Right hindlimb (tissue), 1 donor: ENCODE measurements at places on chromosomes 4 and X.
A peak's percentile ranks its signal among the peaks of the same experiment; 100 is the strongest.

GRCh38 chr4:67954890-67955289 lies 8.4 kb downstream of the TMPRSS11A start:
- DNase-seq: no peak

DNA sequence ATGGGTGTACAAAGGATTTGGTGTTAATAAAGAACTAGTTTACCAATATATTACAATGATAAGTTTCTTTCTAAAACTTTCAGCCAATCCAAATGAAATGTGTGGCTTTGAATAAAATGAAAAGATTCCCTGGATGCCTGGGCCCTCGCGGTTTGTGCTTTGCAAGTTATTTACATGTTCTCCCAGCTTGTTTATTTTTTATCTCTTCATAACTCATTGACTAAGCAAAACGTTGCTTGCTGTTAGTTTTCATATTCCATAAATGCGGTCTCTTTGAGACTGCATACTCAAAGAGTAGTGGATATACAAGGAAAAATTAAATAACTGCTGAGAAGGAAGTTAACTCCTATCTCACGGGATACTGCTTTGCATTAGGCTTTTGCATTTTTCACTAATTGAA lies 26.0 kb downstream of the FHDC1 start:
- no peak for DNase-seq

- DNase-seq: no peak
Observed at GRCh38 chrX:26925088-26925487, 538.1 kb downstream of the PPP4R3C start.

DNA sequence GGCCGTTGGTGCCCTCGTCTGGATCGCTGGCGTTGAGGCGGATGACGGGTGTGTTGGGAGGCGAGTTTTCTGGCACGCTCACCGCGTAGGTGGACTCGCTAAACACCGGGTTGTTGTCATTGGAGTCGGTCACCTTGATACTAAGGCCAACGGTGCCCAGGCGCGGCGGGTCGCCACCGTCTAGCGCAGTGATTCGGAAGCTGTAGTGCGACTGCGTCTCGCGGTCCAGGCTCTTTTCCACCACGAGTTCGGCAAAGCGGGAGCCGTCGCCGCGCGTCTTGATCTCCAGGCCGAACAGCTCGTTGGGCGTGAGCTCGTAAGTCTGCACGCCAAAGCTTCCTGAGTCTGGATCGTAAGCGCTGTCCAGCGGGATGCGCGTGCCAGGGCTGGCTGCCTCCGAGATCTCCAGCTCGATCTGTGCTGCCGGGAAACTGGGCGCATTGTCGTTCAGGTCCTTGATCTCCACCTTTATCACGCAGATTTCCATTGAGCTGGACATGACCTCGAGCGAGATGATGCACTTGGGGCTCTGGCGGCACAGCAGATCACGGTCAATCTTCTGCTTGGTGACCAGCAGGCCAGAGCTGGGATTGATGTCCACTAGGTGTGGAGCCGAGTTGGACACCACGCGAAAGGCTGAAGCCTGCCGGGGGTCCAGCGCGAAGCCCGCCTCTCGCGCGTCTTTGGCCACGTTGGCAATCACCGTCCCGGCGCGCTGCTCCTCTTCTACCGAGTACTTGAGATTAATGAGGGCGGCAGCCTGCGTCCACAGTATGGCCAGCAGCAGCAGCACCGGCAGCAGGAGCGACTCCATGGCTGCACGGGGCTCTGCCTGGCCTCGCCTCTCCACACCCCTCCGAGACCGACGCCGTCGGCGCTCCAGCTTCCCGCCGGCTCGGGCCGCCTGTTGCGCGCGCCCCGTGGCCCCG lies 2.0 kb downstream of the PCDH19 start:
- DNase-seq: peak; percentile 46

- DNase-seq: no peak
Observed at GRCh38 chrX:38313190-38313589, 14.1 kb downstream of the RPGR start.

GRCh38 chr4:127558088-127558487 lies 74.7 kb upstream of the INTU start:
- DNase-seq: no peak

- no peak for DNase-seq
Observed at GRCh38 chrX:72276478-72276953, 532 bp downstream of the RPS4X start.

DNA sequence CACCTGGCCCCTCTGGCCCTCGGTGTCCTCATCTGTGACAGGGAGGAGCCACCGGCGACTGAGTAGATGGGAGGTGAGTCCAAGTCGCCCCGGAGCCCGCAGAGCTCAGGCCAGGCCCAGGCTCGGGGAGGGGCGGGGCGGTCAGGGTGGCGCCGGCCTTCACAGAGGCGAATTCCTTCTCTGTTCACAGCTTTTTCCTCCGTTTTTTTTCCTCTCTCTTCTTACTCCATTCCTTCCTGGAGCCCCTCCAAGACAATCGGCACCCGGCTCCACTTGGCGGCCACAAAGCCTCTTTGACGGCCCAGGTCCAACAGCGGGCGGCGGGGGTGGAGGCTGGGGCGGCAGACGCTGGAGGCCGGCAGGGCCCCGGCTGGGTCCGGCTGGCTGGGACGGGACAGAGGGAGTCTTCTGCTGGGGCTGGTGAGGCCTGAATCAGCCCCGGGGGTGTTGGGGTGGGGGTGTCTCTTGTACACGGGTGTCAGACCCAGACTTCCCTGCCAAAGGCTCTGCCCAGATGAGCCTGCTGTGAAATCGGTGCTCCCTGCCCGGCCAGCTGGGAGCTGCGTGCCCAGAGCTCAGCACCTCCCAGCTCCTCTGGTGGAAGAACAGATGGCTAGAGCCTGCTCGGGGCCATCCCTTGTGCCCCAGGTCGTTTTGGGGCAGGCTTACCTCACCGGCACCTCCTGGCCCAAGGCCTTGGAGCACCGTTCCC lies 22.6 kb downstream of the FGFRL1 start:
- peak; percentile 90 for DNase-seq

DNA sequence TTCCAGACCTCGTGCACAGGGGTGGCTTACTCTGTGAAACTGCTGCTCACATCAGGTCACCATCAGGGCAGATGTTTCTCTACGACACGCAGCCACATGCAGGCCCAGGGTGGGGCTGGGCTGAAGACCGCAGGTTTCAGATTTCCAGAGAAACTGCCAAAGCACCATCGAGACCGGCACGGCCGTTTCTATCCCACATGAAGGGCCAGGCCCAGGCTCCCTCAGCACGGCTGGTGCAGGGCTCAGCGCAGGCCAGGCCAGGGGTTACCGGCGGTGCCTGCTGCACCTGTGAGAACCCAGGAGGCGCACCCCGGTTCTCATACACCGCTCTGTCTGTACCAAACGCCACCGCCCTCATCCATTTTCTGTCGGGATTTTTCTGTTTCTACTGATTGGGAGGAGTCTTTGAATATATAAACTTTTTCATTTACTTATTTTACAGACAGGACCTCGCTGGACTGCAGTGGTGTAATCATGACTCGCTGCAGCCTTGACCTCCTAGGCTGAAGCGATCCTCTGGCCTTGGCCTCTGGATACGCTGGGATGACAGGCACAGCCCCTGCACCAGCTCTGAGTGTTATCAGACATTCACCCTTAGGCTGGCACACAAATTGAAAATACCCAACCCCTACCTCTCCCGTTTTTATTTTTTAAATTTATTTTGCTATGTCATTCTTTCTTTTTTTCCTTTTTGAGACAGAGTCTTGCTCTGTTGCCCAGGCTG lies 17.1 kb downstream of the CTBP1 start:
- no peak for DNase-seq

DNA sequence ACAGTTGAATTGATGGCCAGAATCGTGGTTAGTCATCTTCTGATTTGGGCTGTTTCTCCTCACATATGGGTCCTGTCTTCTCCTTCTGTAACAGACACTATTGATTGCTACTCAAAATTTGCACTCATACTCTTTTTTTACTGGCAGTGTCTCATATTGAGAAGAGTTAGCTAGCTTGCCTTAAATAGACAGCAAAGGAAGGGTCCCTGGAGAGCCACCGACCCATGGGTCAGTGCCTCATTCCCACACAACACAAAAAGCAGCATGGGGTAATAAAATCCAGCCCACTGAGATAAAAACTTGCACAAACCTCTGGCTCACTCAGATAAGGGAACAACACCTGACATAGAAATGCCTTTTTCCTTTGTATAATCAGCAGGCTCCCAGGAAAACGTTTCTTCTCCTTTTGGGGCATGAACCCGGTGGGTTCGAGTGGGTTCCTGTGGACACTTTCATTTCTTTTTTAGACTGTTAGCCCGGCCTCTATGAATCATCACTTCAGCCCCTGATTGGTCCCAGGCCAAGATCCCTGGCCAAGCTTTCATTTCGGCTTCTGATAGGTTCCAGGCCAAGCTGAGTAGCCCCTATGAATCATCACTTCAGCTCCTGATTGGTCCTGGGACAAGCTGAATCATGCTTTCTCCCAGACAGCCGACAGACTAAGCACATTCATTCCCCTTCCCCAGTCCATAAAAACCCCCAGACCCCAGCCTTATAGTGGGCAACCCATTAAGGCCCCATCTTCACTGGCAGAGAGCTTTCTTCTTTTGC lies 408.1 kb downstream of the DCAF12L2 start:
- no peak for DNase-seq

GRCh38 chrX:149807747-149808458 lies 26.2 kb downstream of the MAGEA9 start:
- DNase-seq: no peak

DNA sequence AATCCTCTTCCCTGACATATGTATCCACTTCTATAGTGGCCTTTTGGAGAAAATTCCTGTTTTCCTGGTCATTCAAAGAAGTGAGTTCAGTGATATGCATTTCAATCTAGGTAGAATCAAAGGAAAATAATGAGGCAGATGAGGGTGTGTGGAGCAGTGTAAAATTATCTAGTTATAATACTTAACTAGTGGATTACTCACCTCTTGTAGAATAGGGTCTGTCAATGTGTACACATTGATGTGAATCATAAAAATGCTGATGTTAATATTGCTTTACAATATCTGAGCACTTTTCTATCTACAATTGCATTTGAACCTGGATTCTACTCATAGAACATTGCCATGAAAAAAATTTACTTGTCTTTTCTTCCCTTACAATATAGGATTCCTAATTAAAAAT lies 293.5 kb downstream of the GBA3 start:
- no peak for DNase-seq

DNA sequence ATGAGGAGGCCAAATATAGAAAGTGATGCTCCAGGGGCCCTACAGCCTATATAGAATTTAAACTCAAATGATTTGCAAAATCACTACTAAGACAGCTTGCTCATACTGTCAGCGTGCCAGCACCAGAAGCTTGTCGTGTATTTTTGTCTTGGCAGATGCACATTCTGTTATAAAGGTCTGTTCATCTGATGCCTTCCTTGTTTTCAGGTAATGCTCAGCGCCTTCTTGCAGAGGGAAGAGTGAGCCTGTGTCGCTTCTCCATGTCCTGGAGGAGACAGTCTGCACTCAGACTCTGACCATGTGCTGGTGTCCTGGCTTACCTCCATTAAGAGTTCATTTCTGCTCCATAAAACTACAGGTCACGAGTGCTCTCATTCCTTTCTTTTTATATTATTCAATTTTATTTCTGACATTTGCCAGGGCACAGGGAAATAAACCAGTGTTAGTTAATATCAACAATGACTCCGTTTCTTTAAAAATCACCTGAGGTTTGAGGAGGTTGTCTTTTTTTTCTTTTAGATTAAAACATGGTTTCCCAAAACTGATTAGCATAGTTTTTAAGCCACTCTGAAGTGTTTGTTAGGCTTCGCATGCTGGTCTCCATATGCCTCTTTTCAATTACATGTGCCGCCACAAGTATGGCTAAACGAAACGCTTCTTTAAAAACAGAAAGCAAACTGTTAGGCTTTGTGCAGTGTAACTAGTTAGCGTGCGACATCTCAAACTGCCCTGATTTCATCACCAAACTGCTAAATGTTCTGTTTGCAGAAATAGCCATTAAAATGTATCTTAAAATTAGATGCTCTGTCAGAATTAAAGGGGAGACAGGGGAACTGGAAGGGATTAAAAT lies 215.2 kb upstream of the GK2 start:
- DNase-seq: peak; percentile 37

- DNase-seq: no peak
Observed at GRCh38 chrX:150984169-150984824, 1.2 kb downstream of the HMGB3 start.

- DNase-seq: peak; percentile 80
Observed at GRCh38 chr4:118034053-118034785, at the start of gene NDST3. Gene NDST3, plus strand, starts transcription at chr4:118034486. Its CDS starts 19,425 bp downstream, at chr4:118053911.

- no peak for DNase-seq
Observed at GRCh38 chrX:39582091-39582490, 515.7 kb downstream of the BCOR start.

DNA sequence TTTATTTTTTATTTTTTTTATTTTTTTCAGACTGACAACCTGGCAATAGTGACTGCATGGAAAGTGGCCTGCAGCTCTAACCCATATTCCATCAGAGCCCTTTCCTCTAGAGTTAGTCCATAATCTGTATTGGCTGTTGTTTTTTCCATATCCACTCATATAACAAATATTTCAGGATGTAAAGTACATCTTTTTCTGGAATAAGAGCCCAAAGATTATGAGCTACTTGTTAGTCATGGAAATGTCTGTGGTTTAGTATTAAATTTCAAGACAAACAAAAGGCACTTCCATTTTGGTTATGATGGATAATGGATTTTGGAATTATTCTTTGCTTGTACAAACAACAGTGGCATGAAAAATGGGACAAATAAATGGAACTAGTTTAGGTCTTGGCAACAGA lies 296.0 kb upstream of the HS3ST1 start:
- DNase-seq: no peak

DNA sequence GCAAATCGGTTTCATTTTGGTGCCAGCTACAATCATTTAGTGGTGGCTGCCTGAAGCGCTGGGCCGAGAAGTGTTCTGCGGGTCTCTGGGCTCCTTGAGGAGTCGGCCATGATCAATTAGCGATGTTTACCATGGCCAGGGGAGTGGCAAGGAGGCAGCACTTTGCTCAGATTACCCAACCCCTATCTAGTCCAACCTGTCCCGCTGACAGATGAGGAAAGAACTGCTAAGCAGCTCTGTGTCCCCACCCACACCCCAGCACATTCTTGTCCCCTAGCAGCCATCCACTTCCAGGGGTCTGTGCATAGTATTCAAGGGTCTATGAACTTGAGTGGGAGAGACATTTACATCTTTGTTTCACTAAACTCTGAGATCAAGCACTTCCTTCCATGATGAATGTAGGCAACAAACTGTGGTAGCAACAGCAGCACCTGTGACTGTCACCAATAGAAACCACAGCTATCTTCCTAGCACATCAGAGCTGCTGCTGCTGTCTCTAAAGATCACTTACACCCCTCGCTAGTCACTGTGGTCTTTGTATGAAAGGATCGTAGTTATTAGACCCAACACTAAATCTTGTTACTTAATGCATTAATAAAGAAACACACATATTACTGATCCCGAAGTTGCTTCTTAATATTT lies 331.6 kb downstream of the BCOR start:
- no peak for DNase-seq

DNA sequence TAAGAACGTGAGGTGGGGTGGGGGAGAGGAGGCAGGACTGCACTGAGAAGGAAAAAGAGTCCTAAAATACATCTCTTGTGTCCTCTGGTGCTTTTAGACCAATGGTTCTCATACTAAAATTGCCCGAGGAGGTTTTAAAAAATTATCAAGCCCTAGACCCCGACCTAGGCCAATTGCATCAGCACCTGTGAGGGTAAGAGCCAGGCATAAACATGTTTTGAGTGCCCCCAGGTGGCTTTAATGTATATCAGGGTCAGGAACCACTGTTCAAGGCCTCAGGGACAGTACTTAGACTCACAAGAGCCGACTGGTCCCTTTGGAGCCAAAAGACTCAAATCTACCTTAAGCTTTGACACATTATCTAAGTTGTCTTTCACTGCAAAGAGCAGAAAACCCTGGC lies 37.5 kb upstream of the TMEM150C start:
- DNase-seq: no peak
